ENCODE measurements at places on chromosomes 3 and 15.

DNA sequence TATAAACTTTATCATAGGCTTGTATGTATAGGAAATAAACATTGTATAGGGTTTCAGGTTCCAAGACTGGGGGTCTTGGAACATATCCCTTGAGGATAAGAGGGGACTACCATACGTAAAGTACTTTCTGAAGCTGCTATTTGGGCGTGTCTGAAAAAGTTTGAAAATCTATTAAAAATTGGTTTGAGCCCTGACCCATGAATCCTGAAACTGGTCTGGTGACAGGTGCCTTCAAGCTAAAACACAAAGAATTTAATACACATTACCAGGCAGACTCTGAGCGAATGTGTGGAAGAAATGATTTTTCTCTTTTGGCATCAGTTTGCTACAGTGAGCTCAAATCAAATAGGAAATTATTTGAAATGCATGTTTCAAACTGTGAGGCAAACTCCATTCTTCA, 16.3 kb downstream of the TF start:
- no peak for DNase-seq

DNA sequence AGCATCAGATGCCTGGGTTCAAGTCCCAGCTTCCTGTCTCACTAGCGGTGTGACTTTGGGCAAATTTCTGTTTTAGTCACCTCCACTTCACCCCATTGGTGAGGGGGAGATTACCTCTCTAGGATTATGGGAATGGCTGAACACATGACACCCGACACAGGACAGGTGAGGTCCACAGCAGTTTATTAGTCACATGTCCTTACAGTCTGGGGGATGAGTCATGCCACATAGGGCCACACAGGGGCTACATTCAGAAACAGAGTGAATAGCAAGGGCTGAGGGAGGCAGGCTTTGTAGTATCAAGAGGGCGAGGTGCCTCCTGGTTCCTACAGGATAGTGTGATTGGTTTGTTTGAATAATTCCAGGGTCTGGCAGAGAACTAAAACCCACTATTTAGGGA, 15.2 kb upstream of the ITGA11 start:
- no peak for DNase-seq

DNA sequence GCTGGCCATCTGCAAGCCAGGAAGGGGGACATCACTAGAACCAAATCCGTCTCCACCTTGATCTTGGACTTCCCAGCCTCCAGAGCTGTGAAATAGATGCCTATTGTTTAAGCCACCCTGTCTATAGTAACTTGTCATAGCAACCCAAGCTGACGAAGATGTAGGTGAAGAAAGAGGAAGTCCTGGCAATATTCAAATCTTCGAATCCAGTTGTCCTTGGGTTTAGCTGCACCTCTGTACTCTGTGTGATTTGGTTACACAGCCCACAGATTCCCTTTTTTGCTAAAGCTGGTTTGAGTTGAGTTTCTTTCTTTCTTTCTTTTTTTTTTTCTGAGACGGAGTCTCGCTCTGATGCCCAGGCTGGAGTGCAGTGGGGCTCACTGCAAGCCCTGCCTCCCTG, 68.0 kb upstream of the XCR1 start:
- no peak for DNase-seq

DNA sequence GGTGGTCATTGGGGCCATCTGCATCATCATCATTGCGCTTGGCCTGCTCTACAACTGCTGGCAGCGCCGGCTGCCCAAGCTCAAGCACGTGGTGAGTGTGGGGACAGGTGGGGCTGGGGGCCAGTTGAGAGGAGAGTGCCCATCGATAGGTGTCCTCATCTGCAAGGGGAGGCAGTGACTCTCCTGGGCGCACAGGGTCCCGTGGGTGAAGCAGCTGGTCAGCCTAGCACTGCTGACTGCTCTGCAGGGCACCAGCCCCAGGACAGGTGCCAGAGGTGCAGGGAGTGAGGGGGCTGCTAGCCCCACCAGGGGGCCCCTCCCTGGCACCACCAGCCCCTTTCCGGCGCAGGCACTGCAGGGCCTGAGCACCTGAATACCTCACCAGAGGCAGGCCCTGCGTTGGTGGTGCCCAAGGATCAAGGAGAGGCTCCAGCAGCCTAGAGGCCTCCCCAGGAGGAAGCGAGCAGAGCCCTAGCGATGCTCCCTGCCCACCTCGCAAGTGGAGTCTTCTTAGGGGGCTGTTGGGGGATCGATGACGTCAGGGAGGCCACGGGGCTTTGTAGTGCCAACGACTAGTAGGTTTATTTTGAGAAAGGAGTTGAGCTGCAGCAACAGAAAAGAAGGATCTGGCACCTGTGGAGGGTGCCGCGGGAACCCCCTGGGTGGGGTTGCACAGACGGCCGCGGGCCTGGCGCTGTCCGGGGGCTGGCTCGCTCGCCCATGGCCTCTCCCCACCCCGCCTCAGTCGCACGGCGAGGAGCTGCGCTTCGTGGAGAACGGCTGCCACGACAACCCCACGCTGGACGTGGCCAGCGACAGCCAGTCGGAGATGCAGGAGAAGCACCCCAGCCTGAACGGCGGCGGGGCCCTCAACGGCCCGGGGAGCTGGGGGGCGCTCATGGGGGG, 976 bp upstream of the ABTB1 start:
- no peak for DNase-seq

DNA sequence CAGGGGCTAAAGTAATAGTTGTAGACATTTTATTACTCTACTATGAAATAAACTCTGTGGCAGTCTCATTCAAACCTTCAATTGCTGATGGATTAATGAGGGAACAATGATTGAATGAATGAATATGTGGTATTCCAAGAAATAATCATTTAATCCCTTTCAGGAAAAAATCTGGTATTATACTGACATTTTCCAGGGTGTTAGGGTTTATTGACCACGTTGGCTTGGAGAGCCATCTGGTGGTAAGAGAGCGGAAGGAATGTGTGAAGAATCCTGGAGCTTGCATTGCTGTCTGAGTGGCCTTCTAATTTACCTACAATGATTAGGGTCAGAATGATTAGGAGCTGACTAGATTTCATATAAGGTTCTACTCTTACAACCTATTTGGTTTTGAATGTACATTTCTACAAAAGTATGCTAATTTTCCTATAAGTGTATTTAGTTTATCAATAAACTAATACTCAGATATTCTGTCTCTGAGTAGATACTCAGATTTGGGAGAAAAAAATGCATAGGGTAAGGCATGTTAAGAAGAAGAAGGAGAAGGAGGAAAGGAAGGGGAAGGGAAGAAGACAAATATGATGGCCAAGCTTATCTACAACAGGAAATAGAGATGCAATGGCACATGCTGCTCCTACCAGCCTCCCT, 249.9 kb downstream of the ROBO1 start:
- no peak for DNase-seq

- DNase-seq = no peak
Observed at GRCh38 chr3:29853841-29854397, 573.0 kb downstream of the RBMS3 start.

DNA sequence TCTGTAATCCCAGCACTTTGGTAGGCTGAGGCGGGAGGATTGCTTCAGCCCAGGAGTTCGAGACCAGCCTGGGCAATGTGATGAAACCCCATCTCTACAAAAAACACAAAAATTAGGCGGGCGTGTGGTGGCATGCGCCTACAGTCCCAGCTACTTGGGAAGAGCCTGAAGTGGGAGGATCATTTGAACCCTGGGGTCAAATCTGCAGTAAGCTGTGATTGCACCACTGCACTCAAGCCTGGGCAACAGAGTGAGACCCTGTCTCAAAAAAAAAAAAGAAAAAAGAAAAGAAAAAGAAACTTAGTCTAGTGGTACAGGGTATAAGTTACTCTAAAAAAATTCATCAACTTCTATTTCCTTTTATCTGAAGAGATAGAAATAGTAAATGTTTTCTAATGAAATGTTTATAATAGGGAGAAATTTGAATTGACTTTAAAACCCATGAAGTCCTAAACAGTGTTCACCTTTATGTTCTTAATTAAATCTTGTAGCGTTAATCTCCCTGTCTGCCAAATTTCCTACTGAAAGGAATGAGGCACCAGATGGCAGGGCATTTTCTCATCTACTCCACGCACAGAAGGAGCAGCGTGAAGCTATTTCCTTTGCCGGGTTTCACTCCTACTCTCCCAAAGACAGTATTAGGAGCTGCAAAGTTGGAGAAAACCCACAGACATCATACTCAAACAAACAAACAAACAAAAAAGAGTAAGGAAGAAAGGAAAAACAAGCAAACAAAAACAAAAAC, 1.9 kb downstream of the PCLAF start:
- no peak for DNase-seq

GRCh38 chr15:101580431-101580830, 71.8 kb downstream of the TM2D3 start:
- no peak for DNase-seq

GRCh38 chr3:51941798-51942602, at the start of the genes PARP3 and RRP9:
PARP3 (plus strand) TSS chr3:51942363; CDS start chr3:51943356, 993 bp downstream.
RRP9 (minus strand) TSS chr3:51941904; CDS start chr3:51941867, 37 bp downstream.
- DNase-seq = peak; percentile 98

- no peak for DNase-seq
Observed at GRCh38 chr3:183518491-183519251, 36.8 kb downstream of the KLHL6 start.

DNA sequence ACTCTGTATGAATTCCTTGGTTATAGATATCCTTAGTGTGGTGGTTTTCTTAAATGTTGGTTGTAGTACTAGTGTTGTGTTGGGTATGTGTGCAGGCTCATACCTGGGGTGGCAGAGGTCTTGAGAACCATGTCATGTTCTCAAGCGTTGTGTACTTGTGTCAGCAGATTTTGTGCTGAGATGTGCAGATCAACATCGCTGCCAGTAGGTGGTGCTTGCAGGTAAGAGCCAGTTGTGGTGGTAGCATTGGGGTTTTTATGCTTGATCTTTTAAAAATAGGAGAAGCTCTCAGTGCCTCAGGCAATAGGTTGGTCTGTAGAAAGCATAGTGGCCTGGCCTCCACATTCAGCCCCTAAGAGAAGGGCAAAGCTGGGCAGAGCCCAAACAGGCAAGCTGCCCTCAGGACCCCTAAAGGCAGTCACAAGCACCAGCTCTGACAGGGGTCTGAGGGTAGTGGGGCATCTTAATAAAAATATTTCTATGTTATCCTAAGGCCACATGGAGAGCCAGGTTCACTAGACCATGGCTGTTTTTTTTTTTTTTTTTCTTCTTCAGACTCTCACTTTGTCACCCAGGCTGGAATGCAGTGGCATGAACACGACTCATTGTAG, 164.0 kb downstream of the IL20RB start:
- no peak for DNase-seq

GRCh38 chr15:65881766-65882434, 12.6 kb downstream of the RAB11A start:
- DNase-seq = no peak

- no peak for DNase-seq
Observed at GRCh38 chr15:69034352-69034751, 19.9 kb downstream of the NOX5 start.

DNA sequence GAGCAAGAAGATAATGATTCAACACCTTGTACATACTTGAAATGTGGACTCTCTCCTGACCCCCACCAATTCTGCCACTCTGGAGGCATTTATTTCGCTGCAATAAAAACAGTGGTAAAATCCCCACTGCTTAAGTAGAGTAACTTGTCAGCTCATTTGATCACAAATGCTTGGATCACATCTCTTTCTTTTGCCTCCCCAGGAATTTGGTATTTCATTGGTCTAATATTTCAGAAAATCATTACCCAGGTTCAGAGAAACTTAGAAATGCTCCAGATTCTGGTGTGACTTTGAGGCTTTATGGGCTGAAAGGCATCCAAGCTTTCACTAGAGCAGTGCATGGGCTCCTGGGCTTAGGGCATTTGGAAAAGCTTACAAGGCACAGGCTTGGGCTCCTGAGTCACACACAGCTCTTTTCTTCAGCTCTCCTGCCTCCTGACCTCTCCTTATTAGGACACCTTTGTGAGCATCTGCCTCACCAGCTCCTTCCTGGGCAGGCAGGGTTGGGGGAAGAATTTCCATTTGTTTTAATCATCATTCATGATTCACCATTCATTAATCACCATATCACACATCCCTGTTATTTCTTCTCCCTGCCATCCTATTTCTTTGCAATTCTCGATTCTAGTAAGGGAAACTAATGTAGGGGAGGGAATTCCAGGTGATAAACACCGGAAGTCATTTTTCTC, 22.5 kb downstream of the CDCP1 start:
- DNase-seq = no peak

DNA sequence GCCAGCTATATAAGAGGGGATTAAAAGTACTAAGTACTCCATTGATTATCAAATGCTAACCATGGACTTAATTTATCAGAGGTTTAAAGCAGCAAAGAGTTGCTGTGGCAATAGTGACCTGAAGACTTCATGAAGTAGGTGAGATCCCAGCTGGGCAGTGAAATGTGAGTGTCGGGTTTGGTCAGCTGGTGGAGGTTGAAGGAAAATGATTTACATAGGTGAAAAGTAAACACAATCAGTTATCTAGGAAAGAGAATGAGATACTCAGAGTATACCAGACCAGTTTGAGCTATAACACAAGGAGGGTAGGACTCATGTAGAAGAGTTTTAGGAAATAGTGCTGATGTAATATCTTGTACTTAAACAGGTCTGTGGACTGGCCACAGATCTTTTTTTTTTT, 16.5 kb upstream of the FBXO22 start:
- DNase-seq = no peak

- DNase-seq = no peak
Observed at GRCh38 chr3:37709946-37710640, 151.6 kb upstream of the CTDSPL start.

DNA sequence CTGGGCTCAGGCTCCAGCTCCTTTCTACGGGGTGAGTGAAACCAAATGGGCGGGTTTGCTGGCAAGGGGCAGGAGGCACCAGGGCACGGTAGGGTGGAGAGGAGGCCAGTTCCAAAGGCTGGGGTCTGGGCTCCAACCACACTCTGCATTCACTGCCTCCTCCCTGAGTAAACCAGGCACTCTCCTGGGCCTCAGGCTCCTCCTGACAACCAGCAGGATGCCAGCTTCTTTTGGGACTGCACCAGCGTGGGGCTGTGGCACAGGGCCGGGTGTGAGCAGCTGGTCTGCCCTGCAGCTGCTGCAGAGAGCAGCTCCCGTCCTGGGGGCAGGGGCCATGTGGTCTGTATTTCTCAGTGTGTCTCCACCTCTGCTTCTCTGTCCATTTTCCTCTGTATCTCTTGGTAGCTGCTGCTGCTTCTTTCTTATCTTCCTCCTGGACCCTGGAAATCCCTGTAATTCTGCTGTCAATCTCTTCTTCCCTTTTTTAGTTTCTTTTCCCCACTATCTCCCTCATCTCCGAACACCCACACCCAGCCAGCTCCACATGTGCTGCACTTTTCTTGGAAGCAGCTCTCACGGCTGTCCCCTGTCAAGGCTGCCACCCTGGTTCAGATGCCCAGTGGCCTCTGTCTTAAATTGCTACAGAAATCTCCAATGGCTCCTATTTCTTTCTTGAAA, 54.9 kb upstream of the TBC1D21 start:
- no peak for DNase-seq

GRCh38 chr3:37491776-37492175, 317.4 kb upstream of the LRRFIP2 start:
- DNase-seq = no peak

Measured in stimulated activated CD8-positive, alpha-beta memory T cell treated with anti-CD3 and anti-CD28 coated beads, Interleukin-7, amount 100 ng/mL, for 1 hour (primary cell).